ENCODE measurements at places on chromosomes 6 and 20.

GRCh38 chr6:119182875-119183274 is 104.4 kb upstream of the FAM184A start:
- no peak for DNase-seq

DNA sequence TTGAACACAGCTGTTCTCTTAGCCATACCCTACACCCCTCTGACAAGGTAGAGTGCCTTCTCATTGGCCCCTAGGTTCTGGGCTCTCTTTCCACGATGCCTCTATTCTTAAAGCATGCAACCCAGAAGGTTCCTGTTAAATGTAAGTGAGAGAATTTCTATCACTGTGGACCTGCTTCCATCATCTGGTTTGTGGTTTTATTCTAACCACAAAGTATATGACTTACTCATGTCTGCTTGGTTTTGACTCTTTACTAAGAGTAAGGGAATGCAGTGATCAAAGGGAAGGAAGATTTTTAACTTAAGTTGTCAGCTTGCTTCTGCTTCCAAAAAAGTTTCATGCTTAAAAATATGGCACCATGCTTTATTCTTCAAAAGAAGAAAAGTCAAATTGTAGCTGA is 80.2 kb downstream of the ANKEF1 start:
- peak; percentile 62 for DNase-seq

DNA sequence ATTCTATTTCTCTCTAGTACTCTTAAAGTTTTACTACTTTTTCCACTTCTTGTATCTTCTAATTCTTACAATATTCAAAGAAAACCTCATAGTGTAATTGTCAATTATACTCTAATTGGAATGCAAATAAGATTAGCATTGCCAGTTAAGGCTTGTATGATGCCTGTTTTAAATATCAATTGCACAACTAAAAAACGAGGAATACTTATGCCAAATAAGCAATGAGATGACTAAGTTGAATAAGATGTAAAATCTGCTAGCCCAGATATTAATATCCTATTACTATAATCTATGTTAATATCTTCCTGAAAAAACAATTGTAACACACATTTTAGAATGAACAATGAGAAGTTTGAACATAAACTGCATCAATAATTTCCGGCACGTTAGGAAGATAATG is 13.3 kb upstream of the AKAP7 start:
- DNase-seq = peak; percentile 25

GRCh38 chr20:19832875-19833274 is 74.8 kb downstream of the RIN2 start:
- no peak for DNase-seq

GRCh38 chr6:26199773-26200764 is 112.8 kb downstream of the HFE start:
- DNase-seq = peak; percentile 6

Data from fibroblast of gingiva (primary cell).